ENCODE measurements at places on chromosomes 2 and 18.
A peak's percentile ranks its signal among the peaks of the same experiment; 100 is the strongest.

DNA sequence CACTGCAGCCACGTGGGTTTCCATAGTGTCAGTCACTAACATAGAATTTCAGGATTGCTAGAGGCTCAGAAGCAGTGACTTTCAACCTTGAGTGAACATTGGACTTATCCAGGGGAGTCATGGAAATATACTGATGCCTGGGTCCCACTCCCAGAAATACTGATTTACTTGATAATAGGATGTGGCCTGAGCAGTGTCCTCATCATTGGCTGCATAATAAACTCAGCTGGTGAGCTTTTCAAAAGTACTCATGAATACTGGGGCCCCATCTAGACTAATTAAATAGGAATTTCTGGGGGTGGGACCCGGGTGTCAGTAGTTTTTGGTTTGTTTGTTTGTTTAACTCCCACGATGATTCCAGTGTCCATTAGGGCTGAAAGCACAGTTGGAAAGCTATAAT lies 141.4 kb downstream of the COL4A4 start:
- no peak for DNase-seq

- peak; percentile 39 for DNase-seq
Observed at GRCh38 chr18:78138983-78139496, 840.6 kb upstream of the SALL3 start.

DNA sequence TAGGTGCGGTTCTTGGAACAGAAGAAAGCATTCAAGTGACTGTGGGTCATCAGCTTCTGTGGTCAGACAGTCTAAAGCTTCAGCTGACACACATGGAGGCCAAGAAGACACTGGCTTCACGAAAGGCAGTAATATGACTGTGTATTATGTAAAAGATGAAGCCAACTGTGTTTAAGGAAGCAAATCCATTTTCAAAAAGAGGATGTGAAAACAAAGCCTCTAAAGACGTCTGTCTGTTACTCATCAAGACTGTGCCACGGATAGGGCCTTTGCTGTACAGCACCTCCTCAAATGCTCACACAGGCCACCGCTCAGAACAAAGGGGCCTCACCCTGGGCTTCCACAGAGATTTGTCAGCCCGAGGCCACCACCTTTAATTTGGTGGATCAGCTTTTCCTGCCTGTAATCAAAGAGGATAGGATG lies 21.1 kb upstream of the TMEM163 start:
- DNase-seq: no peak

- peak; percentile 18 for DNase-seq
Observed at GRCh38 chr2:171244466-171244969, 83.8 kb upstream of the TLK1 start.

- DNase-seq: no peak
Observed at GRCh38 chr2:205545971-205546816, 136.1 kb upstream of the NRP2 start.

DNA sequence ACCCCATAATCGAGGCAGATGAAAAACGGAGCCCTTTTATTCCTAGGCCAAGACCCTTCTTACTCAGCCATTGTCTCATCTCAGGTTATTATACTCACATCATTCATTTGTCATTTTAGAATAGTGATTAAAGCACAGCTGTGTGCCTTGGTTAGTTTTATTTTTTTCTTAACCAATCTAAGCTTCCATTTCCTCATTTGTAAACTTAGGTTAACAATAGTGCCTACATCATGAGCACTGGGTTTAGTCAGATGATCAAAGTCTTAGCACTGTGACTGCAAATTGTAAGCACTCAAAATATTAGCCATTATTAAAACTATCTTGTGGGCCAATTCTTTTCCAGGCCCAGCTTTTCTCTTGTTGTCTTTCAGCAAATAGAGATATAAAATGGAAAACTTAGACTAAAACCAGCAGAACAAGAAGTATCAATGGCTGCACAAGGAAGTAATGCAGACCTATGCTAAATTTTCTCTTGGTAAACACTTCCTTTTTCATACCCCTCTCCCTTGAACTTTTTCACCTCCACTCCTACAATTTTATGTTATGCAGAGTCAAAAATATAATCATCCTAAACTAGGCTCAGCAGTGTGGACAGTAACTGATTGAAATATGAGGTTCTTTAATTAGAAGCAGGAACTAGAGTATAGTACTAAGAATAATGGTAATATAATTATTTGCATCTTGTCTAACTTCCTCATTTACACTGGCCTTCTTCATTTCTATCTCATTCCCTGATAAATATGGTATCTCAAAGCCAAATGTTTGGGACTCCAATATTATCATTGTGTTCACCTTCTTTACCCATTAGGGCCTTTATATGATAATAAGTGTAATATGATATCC lies 21.5 kb upstream of the GALNT3 start:
- DNase-seq: peak; percentile 10

DNA sequence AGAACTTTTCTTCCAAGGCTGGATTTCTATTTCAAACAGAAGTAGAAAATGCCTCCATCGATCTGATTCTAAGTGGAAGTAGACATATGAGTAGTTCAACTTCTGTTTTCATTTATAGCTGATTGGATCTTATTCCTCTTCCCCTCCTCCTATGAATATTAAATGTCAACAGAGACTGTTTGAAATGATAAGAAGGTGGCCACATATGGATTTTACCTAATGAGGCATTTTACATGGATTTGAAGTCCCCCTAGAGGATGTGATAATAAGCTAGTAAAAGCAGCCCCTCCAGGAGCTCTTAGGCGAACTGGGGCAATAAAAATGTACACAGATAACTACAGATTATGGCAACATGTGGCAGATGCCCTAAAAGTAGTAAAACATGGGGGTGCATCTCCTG lies 71.0 kb downstream of the UPP2 start:
- DNase-seq: no peak

- DNase-seq: no peak
Observed at GRCh38 chr2:17958466-17959092, 80.1 kb downstream of the KCNS3 start.

GRCh38 chr2:205051417-205051816 lies 506.1 kb downstream of the PARD3B start:
- no peak for DNase-seq

- DNase-seq: peak; percentile 85
Observed at GRCh38 chr2:219057709-219058540, 2.8 kb downstream of the IHH start.

- DNase-seq: no peak
Observed at GRCh38 chr2:191954451-191954850, 107.6 kb upstream of the CAVIN2 start.

GRCh38 chr2:225512876-225513540 lies 113.5 kb downstream of the NYAP2 start:
- peak; percentile 35 for DNase-seq

DNA sequence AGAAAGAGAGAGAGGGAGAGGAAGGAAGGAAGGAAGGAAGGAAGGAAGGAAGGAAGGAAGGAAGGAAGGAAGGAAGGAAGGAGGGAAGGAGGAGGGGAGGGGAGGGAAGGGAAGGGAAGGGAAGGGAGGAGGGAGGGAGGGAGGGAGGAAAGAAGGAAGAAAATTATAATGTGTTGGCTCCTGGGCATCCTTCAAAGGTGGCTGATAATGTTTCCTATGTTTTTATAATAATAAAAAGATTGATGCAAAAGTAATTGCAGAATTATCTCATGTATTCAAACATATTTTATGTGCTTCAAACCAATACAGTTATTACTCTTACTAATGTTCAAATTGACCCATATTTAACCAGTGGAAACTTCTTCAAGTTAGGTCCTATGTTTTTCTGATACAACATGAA lies 260.9 kb downstream of the LNPK start:
- DNase-seq: no peak

DNA sequence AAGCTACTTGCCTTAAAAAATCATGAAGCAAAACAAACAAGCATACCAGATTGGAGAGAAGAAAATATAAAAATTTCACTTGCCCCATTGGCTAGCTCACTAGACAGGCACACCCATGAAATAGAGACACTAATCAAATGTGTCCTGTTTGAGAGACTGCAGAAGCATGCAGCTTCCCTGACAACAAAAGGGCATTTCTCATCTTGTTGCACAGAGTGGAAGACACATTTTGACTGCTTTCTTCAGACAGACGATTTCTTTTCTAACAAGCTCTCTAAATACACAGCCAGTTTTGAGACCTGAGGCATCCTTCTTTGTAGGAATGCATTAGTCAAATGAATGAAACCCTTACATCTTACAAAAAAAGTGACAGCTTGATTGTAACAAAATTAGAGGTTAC lies 1558.6 kb upstream of the NXPH2 start:
- DNase-seq: no peak
